SK-MEL-5 (cell line): ENCODE measurements at places on chromosomes 3 and 15. TPM values are rescaled to one million over a fixed set of nuclear protein-coding genes. Genes with fewer than 3 reads are reported as not detected.

GRCh38 chr15:36363335-36363734 is 216.1 kb upstream of the CDIN1 start:
- no peak for DNase-seq

DNA sequence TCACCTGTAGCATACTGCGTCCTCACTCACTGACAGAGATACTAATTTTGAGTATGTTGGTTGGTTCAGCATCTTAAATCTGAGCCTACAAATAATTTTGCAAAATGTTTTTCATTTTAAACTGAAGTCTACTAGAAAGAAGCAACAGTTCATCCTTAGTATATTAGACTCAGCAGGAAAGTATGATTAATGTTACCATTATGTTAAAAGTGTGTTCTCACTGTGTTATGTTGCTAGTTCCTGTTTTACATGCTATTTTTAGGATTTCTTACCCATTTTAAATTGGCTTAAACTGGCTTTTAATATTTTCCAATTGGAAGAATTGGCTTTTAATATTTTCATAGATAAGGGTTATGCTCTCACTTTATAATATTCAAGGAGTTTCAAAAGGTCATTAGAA is 25.7 kb downstream of the ACKR4 start:
- DNase-seq: no peak

GRCh38 chr3:27729325-27729724 is 7.2 kb upstream of the EOMES start:
- DNase-seq: no peak

DNA sequence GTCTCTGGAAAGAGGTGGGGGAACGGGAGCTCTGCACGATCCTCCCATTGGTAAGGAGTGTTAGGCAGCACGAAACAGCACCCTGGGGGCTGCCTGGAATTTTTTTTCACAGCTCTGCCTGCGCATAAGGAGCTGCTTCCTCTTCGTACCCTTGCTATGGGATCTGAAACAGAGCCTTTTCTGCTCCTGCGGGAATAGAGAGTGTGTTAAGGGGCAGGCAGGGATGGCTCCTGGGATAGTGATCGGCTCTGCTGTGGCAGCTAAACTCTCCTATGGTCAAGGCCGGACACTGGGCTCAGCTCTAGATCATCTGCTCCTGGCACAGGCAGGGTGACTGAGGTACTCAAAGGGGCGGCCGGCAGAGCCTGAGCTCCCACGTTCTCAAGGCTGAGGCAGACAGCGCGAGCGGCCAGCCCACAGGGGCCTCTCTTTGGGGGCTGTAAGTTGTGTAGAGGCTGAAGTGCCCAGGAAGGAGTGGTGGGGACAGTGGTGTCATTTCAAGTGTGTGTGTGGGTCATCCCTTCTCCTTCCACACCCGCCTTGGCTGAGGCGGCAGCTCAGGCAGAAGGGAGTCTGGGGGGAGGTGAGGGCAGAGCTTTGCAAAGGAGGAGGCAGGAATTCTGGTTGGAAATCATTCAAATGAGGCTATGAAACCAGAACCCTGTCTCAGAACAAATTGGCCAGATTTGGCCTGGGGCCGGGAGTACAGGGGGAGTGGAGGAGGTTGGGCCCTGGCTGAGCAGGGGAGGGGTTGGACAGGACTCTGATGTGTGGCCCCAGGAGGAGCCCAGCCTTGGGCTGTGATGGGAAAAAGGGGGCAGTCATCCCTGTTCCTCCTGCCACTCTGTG is 31.0 kb downstream of the EPHB3 start:
- DNase-seq: no peak

- DNase-seq: no peak
These were observed 41.0 kb upstream of the CMSS1 start for GRCh38 chr3:99776516-99777209.

GRCh38 chr15:60255390-60255789 is 142.4 kb downstream of the ANXA2 start:
- DNase-seq: peak; percentile 94

DNA sequence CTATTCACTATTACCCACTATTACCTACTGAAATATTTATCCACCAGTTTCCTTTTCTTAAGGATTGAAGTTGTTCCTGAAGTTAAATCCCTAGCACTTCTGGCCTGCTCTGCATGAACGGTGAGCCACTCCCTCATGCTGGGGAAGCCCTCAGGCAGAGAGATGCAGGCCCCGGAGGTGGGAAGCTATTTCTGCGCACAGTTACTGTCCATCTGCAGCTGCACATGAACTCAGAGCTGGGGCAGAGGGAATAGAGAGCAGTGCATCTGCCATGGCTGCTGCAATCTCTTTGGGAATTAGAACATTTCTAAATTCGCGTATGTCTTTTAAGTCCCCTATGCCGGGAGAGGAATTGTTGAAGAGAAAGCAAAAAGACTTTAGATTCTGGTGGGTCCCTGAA is 6.3 kb upstream of the GALNT15 start:
- no peak for DNase-seq

DNA sequence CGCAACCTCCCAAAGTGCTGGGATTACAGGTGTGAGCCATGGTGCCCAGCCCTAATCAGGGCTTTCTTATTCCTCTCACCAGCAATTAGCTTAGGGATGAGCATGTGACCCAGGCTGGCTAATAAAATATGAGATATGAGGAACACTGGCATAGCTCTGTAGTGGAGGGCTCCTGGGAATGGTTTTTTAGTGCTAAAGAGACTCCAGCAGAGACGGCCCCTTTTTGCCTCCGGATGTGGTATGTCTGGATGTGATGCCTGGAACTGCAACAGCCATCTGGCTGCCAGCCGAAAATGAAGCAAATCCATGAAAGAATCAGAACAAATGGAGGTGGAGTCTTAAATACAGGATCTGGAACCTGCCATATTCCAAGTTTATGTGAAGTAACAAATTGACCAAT is 69.1 kb upstream of the MAGI1 start:
- peak; percentile 22 for DNase-seq

DNA sequence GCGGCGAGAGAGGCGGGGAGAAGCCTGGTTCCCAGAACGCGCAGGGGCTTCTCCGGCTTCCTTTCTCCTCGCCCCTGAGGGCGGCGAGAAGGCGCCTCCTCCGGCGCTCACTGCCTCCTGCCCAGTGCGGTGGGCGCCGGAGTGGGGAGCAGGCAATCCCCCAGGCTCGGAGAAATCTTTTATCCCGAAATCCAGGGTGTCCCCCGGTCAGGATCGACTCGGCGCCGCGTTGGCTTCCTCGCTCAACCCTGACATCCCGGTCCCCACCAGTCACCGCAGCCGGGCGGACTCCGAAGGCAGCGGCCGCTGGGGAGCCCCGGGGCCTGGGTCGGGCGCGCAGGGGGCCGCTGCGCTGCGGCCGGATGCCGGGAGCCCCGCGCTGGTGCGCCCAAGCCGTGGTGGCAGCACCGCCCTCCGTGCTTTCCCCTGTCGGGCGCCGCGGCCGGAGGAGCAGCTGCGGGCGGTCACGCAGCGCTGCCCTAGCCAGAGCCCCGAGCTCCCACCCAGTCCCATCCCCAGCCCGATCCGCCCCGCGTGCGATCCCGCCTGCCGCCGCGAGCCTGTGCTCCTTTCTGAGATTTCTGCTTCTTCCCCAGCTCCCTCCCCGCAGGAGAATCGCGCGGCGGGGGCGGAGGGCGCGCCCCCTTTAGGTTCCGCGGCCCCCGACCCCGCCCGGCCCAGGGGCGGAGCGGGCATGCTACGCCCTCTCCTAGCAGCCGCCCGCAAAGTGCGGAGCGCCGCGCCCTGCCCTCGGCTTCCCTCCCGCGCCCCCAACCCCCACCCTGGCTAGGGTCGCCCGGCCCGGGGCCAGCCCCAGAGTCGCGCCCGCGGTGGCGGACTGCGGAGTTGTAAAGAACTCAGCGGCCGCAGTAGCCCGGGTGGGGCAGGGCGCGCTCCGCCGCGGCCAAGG is 683 bp upstream of the CACNA2D3 start:
- DNase-seq: no peak

GRCh38 chr3:53150247-53151085 is 10.5 kb upstream of the PRKCD start:
- DNase-seq: no peak

DNA sequence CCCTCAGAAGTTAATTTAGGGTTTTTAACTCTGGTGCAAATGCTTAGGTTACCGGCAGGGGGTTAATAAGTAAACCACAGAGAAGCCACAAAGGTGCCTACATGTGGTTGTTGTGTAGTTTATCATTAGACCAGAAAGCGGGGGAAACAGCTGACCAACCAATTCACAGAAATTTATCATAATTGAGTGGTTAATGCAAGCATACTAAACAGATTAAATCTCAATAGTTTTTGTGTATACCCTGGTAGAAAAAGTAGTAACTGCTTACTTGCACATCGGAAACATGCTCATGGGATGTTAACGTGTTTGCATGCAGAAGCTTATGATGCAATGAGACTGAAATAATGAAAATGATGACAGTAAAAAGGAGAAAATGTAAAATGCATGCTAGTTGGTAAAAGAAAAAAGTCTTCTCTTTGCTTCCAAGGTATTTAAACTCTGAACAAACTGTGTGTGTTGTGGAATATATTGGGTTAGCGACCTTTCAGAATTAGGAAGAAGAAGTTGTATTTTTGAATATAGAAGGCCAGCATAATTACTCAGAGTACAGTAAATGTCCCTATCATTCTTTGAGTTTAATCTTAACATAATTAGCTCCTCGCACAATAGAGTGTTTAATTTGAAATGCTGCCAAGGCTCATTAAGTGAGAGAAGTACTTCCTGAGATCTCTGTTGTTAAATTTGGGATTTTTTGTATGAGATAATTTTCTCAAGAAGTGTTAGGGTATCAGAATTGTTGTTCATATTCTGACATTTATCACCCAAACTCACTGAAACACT is 316.2 kb downstream of the PTPRG start:
- no peak for DNase-seq

DNA sequence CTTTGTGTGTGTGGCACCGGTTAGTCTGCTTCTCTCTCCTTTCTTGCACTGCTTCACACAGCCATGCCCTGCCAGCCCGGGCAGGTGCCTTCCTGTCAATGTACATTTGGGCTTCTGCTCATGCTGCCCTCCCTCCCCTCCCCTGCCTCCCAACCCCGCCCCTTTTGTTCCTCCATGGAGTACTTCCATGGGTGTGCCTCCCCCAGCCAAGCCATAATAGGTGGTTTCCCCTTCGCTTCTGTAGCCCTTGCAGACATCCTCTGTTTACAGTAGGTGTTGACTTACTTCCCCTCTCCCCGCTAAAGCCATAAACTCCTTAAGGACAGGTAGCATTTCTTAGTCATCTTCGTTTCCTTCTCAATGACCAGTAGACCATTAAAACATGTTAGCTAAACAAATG is 31.8 kb upstream of the CRTC3 start:
- no peak for DNase-seq

- no peak for DNase-seq
These were observed 192.3 kb downstream of the STAG1 start for GRCh38 chr3:136559896-136560295.

DNA sequence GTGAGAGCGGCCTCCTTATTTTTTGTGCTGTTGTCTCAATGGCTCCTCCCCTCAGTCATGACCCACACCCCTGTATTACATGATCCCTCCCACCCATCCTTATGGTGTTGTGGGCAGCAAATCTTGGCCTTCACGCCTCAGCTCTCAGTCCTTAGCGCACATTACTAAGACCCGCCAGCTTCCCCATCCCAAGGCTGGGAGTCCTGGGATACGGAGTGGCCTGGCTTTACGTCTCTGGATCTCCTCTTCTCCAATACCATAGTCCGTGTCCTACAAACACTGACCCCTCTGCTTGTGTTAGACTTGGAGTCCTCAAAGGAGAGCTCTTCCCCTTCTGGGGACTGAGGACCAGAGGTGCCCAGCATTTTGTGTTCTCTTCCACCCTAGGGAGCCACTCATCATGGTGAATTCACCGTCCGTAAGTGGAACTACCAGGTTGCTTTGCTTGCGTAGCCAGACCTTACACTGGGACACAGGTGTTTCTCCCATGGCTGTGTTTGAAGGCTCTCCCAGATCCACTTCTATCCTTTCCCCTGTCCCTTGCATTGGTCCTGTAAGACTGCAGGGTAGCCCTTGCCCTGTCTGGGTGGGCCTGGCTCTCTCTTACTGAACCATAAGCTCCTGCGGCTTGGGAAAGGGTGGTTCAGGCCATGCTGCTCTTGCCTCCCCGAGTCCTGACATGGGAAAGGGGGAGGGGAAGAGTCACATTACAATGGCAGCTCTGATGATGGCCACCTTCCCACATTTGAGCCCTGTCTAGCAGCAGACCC is 13.6 kb downstream of the GRM2 start:
- no peak for DNase-seq

DNA sequence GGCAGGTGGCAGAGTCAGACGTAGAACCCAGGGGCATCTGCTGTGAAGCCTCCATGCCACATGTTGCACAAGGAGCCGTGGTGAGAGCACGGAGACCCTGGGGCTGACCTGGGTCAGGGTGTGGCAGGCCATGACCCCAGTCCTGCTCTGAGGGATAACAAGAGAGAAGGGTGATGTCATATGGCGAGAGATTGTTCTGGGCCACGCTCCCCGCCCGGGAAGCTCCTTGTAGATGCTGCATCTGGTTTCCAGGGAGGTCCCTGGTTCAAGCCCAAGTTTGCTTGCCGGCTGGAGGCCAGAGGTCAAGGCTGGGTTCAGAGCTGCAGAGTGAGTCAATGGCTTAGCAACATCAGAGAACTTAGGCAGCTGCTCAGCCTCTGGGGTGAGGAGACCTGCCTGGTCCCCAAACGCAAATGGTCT is 17.3 kb downstream of the FGD5 start:
- no peak for DNase-seq

DNA sequence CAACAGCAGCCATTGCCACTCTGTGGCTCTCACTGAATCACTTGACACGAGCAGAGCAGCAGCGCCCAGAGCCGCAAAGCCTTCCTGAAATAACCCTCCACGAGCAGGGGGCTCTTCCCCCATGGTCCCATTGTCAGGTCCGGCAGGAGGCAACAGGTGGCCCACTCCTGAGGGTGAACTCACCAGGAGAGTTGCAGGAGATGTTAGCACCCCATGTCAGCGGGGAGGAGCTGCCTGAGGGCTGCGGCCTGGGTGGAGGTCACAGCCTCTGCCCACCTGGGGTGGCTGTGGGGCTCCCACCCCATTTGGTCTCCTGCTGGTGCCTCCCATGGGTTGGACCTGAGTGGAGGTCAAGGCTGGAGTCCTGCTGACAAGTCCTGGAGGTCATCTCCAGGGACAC is 12.3 kb upstream of the C3orf22 start:
- DNase-seq: no peak

DNA sequence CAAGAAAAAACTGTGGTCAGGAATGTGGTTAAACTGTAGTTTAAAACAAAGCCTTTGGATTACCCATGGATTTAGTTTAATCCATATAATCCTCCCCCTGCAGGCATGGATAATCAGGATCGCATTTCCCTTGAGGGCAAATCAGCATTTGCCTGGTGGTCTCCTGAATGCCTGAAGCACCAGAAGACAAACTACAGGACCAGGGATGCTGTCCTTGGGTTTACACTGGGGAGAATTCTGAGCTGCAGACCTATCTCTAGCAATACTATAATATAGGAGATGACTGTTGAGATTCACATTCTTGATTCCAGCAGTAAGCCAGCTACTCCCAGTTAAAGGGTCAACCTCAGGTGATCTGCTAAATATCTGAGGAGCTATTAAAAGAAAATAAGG is 10.6 kb downstream of the PIK3CB start:
- no peak for DNase-seq

The SNAPC5 gene
- total RNA-seq: 60.5 and 60.7 TPM in 2 replicates

The CNTN6 gene
- 0.27 and 0.40 TPM in 2 replicates for total RNA-seq

The VIPR1 gene
- total RNA-seq: 0.34 TPM in 1 of 2 replicates, not detected in the other

The TTBK2 gene
- total RNA-seq: 5.6 and 6.5 TPM in 2 replicates
